ENCODE measurements at places on chromosomes 1 and 21.
A peak's percentile ranks its signal among the peaks of the same experiment; 100 is the strongest.

DNA sequence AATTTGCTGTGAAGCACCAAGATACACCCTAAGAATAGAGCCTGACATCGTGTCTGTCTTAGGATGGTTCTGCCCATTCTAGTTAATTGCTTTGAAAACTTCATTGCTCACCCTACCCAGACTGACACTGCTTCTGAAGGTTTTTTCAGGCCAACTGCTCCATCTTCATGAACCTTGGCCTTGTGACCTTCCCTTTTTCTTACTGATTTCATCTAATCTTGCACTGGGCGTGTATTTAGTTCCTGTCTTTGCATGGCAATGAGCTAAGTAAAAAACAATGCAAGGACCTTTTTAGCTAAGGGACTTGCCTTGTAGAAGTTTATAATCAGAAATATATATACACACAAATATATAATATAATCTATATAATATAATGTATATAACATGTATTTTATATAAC, 108.0 kb downstream of the PBX1 start:
- no peak for DNase-seq

GRCh38 chr1:224644553-224645154, 28.5 kb downstream of the CNIH3 start:
- peak; percentile 40 for DNase-seq

- DNase-seq: peak; percentile 1
Observed at GRCh38 chr1:87914396-87914795, 585.7 kb downstream of the LMO4 start.

GRCh38 chr1:207202480-207202879, 98.4 kb downstream of the C4BPA start:
- DNase-seq: no peak

DNA sequence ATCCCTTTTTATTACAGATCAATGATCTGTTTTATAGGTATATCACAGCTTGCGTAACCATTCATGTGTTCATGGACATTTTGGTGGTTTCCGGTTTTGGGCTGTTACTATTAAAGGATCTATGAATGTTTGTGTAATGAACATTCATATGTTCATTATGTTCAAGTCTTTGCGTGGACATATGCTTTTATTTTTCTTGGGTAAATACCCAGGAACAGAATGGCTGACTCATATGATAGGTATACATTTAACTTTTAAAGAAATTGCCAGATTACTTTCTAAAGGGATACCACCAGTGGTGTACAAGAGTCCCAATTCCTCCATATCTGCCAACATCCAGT, 73.7 kb downstream of the SPATA46 start:
- DNase-seq: peak; percentile 82

GRCh38 chr1:113519556-113519955, 129.2 kb downstream of the MAGI3 start:
- peak; percentile 55 for DNase-seq

DNA sequence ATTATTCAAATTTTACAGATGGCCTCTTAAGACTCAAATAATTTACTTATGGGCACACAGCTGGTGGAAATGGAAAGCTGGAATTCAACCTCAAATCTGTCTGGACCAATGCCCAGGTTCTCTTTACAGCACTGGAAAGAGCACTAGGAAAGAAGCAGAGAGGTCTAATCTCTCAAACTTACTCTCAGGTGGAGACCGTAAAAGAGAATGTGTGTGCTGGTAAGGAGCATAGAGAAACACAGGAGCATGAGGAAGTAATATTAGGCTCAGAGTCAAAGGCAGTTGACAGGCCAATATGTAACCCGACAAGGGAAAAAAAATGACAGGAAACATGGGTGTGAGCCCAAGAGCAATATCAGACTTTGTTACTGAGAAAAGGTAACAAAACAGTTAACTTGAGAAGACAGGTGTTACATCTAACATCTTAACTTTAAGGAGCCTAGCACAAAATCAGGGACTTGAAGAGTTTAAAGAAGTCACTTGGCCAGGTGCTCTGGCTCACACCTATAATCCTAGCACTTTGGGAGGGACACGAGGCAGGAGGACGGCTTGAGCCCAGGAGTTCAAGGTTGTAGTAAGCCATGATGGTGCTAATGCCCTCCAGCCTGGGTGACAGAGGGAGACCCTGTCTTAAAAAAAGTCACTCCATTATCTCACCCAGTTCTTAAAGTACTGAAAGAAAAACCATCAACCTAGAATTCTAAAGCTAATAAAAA, 20.7 kb downstream of the PPP1R15B start:
- DNase-seq: peak; percentile 31

DNA sequence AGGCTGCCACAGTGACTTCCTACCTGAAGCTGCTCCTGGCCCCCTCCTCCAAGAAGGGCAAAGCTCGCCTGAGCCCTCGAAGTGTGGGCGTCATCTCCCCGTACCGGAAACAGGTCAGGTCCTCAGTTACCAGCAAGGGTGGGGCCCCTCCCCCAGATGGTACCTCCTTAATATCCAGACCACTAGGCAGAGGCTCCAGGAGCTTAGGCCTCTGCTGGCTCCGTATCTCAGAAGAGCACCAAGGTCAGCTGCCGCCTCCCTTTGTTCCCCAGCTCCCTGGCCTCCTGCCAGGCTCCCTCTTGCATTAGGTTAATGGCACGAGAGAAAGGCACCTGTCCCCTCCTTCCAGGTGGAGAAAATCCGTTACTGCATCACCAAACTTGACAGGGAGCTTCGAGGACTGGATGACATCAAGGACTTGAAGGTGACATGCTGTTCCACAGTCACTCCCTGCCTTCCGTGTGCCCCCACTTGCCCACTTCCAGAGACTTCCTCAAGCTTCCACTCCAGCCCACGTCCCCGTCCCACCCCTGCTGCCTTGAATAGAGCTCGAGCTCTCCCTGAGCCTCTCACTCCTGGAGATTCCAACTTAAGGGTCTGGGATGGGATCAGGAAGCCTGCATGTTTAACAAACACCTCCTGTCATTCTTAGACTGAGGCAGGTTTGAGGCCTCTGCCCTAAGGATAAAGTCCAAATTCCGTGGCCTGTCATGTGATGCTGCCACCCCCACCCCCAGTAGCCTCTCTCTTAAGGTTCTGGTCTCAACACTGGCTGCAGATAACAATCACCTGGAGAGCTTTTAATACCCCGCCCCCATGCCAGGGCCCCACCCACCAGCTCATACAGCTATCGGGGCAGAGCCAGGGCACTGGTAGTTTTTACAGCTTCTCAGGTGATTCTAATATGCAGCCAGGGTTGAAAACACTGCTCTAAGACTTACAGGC, 8.3 kb downstream of the RHOC start:
- no peak for DNase-seq

- no peak for DNase-seq
Observed at GRCh38 chr1:196690582-196690981, 38.7 kb downstream of the CFH start.

- no peak for DNase-seq
Observed at GRCh38 chr1:209064850-209065706, 518.4 kb upstream of the CAMK1G start.

DNA sequence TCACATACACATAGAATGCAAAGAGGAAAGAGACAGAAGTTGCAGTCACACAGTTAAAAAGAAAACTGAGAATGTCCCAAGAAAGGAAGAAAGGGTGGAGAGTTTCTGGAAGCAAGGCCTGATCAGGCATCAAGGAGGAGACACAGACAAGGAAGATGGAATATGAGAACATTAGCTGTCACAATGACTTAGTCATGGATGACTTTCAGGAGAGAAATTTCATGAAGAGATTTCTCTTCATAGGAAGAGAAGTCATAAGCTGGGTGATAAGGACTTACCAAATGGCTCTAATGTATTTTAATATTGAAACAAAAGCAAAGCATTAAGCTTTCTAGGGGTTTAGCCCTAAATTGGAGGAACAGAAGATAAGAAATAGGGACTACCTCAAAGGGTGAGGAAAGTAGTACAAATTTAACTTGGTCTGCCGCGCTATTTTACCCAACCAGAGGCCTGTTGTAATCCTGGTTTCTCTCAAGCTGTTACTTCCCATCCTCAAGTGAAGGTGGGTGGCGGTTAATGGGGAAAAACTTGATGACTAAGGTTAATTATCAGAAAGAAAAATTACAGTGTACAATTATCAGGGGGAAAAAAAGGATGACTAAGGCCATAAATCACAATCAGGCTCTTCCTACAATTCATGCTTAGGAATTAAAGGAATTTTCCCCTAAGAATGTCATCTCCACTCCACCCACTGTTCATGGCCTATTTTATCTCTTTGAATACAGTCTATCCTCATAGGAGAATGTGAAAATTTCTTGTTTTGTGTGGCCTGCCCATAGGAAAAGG, 93.9 kb upstream of the ADGRL2 start:
- DNase-seq: peak; percentile 88

DNA sequence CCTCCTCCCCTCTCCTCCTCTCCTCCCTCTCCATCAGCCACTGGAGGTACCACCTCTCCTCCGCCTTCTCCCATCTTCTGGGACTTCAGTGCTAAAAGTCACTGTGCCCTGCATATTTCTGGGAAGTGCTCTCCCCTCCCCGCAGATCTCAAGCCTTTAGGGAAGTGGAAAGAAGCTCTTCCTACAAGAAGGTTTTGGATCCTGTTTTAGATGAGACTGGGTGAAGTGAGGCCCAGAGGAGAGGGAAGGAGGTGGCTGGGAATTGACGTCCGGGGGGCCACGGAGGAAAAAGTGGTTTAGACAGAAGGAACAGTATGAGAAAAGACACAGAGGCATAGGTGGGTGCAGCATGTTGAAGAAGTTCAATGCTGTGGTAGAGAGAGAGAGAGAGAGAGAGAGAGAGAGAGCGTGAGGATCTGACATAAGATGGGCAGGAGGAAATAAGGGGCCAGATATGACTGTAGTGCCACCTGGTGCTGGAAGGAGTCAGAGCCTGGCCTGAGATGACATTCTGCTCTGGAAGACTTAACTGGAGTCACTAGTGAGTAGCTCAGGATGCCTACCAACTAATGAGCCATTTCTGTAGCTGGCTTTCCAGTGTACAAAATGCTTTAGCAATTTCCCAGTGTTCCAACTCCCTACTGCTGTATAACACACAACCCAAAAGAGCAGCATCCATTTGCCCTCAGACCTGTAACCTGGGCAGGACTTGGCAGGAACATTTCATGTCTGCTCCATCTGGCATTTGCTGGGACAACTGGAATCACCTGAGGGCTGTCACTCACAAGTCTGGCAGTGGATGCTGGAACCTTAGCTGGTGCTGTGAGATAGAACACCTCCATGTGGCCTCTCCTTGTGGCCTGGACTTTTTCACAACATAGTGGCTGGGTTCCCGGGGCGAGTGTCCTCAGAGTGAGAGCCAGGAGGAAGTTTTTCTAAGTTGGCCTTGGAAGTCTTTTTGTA, 16.6 kb upstream of the ZSCAN20 start:
- DNase-seq: peak; percentile 84

- DNase-seq: no peak
Observed at GRCh38 chr1:88466011-88466410, 218.1 kb upstream of the PKN2 start.

- DNase-seq: peak; percentile 82
Observed at GRCh38 chr1:33435096-33435820, 4.4 kb upstream of the PHC2 start.

DNA sequence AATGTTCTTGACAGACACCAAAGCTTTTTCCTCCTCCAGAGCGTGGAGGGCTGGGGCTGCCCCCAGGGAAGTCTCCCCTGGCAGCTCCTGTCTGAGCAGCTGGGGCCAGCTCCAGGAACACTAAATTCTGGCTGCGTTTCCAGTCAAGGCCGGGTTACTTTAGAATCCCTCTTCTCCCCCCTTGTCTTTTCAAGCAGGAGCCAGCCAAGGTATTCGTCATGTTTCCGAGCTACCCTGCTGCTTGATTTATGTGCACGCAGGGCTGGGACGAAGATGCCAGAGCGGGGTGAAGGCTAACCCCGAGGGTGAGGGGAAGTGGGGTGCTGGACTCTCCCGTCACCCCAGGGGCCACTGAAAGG, 68.1 kb upstream of the ANGPTL1 start:
- peak; percentile 95 for DNase-seq

- DNase-seq: no peak
Observed at GRCh38 chr1:167423684-167424619, 94.4 kb downstream of the CD247 start.

DNA sequence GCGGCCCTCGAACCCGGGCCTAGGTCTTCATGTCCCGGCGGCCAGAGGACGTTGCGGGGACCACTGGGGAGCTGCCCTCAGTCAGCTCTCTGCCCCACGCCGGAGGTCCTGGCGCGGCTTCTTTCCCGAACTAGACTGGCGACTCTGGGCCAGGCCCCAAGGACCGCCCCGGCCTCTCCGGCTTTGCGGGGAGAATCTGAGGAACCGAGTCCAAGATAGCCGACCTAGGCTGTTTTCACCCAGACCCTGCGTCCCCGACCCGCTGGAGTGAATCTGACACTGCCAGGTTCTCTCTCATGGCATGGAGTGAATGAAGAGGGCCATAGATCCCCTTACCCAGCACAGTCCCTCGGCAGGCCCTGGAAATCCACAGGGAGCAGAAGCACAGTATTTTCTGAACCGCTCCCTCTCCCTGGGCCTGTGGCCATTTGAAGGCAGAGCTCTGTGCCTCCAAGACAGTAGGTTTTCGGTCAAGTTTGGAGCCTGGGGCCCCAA, 9.9 kb upstream of the BARHL2 start:
- DNase-seq: no peak

DNA sequence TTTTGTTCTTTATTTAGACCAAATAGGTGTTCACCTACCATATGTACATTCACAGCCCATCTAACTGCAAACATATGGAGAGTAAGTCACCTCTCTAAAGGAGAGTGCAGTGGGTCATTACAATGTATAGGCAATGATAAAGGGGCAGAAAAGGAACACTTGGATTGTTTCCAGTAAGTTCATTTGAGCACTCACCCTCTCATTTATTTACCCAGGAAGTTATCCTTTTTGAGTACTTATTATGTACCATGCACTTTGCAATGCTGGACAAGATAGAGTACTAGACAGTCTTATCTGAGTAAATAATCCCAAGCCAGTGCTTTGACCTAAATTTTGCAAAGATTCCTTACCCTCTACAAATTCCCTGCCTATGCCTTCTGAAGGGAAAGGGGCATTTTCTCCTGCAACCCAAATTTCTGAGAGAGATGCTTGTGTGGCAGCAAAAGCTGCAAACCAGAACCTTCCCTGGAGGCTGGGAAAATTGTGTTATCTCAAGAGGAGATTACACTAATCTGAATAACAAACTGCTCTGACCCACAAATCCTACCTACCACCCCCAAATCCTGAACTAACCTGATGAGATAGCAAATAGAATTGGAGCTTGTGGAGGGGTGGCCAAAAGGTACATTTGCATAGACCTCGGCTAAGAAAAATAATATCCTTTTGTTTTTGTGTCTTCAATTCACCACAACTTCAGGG, 18.6 kb upstream of the RGS8 start:
- DNase-seq: no peak

GRCh38 chr21:35170244-35170643, 121.1 kb upstream of the RUNX1 start:
- DNase-seq: no peak
